NCI-H187 treated with DMSO at 0.1 percent for 48 hours (cell line): ENCODE measurements at places on chromosomes 4 and X.

GRCh38 chr4:113273721-113274220 is 224.3 kb downstream of the ANK2 start:
- no peak for DNase-seq

GRCh38 chr4:78056265-78057129 is 626 bp upstream of the FRAS1 start:
- DNase-seq = peak; percentile 95

GRCh38 chr4:40288566-40288965 is 46.6 kb upstream of the CHRNA9 start:
- DNase-seq = no peak

DNA sequence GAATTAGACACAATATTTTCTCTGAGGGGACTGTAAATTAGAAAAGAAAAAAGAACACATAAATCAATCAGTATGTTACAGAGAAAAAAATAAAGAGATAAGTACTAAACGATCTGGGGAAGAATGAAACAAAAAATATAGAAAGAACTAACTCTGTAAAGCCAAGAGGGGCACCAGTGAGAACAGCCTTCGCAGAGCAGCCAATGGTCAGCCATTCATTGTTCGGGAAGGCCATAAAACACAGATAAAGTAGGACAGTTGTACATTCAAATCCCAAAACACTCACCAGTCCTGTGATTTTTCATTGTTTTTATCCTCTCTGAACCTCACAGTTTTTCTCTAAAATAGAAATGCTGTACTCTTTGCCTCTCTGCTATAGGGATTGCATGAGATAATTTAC is 127.9 kb downstream of the NEK1 start:
- no peak for DNase-seq

- DNase-seq = no peak
Measured at GRCh38 chr4:128582427-128582870, 227.1 kb upstream of the JADE1 start.

DNA sequence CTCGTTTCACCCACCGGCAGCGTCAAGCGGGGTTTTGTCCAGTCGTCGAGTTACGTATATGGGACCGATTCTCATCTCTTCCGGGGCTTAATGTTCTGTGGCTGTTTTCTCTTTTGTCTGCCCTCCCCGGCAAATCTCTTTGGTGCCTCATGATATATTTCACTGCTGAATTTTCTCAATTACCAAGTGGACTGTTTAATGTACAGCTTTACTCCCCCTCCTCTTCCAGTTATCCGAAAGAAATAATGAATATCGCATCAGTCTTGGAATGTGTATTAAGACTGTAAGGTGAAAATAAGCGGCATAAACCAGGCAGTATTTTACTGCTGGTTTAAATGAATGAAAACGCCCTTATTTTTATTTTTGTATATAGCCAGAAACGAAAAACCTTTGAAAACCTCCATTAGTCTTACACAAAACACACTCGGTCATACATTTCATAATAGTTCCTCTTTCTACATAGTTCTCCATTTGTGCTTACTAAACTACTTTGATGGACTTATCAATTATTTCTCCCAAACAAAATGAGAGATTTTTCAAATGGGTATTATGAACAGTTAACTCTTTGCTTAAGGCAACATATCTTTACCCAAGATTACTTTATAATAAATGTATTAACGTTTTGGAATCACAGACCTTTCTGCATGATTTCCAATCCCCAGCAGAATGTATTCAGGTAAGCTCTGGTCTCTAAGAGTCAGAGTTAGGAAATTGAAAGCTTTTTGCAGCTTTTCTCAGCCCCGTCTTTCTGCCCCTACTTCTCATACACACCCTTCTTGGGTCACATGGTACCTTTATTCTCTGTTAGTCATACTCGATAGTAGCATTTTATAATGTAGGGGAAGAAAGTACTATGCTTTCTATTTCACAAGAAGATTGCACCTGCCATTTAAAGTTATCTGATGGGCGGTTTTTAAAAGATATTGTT is 979 bp downstream of the RP2 start:
- no peak for DNase-seq

DNA sequence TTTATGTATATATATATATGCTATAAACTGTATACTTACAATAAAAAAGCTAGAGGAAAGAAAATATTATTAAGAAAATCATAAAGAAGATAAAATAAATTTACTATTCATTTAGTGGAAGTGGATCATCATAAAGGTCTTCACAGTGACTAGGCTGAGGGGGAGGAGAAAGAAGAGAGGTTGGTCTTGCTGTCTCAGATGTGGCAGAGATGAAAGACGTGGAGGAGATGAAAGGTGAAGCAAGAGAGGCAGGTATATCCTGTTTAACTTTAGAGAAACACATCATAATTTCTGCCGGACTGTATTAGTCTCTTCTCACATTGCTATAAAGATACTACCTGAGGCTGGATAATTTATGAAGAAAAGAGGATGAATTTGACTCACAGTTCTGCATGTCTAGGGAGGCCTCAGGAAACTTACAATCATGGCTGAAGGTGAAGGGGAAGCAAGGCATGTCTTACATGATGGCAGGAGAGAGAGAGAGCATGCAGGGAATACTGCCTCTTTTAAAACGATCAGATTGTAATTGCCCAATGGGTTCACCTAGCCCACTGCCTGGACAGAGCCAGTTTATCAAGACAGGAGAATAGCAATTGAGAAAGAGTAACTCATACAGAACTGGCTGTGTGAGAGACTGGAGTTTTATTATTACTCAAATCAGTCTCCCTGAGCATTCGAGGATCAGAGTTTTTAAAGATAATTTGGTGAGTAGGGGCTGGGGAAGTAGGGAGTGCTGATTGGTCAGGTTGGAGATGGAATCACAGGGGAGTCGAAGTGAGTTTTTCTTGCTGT is 22.1 kb upstream of the RRAGB start:
- DNase-seq = no peak

GRCh38 chrX:13655674-13656073 is 2.7 kb downstream of the TCEANC start:
- no peak for DNase-seq

DNA sequence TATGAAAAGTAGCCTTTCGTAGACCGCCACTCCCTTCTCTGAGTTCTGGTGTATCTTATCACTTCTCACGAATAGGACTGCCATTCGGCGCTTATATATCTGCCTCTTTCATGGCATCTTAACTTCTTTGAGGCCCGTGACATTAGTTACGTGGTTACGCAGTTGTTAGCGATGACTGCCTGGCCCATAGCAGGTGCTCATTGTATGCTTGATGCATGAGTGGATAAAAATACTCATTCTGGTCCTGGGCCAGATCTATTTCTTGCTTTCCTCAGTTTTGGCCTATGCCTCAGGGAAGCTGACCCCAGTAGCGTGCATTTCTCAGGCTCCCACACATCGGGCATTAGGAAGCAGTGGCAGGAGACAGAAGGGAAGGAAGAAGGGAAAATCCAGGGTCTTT is 60.7 kb upstream of the PITX2 start:
- DNase-seq = no peak

DNA sequence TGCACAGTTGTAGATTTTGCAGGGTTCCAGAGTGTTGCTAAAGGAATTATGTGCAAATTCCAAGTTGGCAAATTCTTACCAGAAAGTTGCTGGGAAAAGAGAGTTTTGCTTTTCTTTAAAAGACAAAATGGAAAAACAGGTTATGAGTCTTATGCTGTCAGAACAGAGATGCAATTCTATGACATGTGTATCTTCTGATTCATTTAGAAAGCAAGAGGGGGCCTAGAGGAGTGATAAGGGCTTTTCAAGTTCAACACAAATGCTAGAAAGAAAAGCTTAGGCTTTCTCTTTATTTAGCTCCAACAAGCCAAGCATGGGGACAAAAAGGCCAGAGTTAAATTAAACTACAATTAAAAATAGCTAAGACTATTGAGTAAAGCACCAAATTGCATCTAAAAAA is 72.4 kb upstream of the GATB start:
- no peak for DNase-seq

DNA sequence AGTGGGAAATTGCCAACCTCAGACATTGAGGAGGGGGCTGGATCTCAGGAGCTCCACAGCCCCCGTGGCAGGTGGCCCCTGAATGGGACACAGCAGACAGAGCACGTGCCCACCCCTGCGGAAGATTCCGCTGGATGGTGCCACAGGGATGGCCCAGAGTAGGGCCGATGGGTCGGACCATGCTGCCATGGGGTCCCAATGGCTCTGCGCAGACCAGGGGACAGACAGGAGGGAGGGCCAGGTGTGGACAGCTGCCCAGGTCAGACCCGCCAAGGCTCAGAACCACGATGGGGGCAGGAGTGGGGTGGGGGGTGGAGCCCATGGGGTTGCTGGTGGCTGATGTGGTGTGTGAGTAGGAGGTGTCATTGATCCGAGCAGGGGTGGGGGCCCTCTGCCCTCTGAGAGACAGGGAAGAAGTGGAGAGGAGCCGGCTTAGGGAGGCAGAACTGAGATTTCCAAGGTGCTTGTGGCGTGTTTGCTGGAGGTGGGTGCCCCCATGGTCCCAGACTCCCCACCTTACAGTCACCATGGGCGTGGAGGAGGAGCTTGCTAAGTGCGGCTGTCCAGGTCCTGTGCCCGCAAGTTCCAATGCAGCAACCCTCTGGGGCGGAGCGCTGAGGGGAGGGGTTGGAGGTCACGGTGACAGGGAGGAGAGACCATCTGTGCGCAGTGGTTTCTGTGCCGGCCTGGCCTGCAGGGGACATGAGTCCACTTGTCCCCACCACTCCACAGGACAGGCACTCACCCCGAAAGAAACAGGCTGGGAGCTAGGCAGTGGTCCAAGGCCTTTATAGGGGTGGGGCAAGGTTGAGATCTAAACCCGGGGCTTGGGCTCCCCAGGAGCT is 12.9 kb downstream of the SH3TC1 start:
- DNase-seq = no peak
